ENCODE measurements at places on chromosomes 5 and 9. TPM values are rescaled to one million over a fixed set of nuclear protein-coding genes. Genes with fewer than 3 reads are reported as not detected.

Gene WDR38
- not detected for total RNA-seq

Gene FAXDC2
- total RNA-seq, result not detected

Gene C1QTNF3
- 0.69 TPM for total RNA-seq

Gene VDAC1
- 438 TPM for total RNA-seq

Gene HACD4
- total RNA-seq, result not detected

Gene TMEM171
- total RNA-seq, result not detected
